ENCODE measurements at places on chromosomes 4 and X.

- no peak for DNase-seq
Measured at GRCh38 chr4:7261087-7261486, 68.7 kb downstream of the SORCS2 start.

GRCh38 chr4:181148470-181148869 is 1094.7 kb upstream of the TENM3 start:
- DNase-seq, result no peak

GRCh38 chr4:63729519-63729918 is 679.7 kb downstream of the TECRL start:
- DNase-seq, result no peak

GRCh38 chr4:8856835-8857621 is 14.6 kb downstream of the HMX1 start:
- DNase-seq, result no peak

DNA sequence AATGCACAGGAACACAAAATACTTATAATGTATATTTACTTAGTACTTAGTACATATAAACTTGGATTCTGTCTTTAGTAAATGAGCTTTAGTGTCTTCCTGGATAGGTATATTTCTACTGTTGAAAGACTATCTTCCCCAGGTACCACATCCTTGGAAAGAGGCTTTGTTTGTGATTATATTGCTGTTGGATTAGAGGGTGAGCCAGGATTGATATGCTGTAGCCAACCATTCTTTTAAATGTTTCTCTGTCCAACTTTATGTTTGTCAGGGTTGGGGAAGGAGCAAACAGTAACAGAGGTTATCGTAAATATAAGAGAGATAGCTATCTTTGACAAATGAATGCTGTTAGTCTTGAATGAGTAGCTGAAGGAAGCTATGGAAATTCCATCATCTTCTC is 213.2 kb downstream of the SPRY1 start:
- DNase-seq, result no peak

- no peak for DNase-seq
Measured at GRCh38 chrX:20414762-20415445, 148.2 kb upstream of the RPS6KA3 start.

DNA sequence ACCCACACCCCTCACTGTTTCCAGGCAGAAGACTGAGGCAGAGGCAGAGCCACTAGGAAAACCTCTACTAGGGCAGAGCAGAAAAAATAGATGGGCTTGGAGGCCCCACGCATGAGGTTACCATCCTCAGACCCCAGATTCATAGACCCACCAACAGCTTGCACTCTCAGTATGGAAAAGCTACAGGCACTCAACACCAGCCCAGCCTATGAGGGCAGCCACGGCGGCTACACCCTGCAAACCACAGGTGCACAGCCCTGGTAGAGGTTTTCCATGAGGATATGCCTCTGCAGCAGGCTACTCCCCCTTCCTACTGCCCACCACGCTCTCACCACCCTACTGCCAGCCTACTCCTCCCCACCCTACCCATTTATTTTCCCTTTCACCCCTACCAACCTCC is 235.1 kb downstream of the CWH43 start:
- DNase-seq, result no peak

DNA sequence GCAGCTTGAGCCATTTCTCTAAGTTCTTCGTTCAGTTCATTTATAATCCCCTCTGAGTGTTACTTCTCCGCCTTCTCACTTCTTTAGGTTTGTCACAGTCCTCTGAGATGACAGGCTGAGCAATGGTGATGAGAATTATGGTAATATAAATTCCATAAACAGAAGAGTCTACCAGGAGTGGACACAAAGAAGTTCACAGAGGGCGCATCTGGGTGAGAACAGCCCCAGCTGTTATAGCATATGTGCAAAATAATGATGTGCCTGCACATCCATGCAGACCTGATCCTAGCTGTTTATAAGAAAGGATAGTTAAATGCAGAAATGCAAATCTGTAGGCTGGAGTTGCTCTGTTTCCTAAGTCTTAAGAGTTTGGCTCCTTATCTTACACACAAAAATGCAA is 377.5 kb downstream of the KCNIP4 start:
- no peak for DNase-seq

- no peak for DNase-seq
Measured at GRCh38 chr4:114393295-114394038, 205.1 kb upstream of the UGT8 start.

DNA sequence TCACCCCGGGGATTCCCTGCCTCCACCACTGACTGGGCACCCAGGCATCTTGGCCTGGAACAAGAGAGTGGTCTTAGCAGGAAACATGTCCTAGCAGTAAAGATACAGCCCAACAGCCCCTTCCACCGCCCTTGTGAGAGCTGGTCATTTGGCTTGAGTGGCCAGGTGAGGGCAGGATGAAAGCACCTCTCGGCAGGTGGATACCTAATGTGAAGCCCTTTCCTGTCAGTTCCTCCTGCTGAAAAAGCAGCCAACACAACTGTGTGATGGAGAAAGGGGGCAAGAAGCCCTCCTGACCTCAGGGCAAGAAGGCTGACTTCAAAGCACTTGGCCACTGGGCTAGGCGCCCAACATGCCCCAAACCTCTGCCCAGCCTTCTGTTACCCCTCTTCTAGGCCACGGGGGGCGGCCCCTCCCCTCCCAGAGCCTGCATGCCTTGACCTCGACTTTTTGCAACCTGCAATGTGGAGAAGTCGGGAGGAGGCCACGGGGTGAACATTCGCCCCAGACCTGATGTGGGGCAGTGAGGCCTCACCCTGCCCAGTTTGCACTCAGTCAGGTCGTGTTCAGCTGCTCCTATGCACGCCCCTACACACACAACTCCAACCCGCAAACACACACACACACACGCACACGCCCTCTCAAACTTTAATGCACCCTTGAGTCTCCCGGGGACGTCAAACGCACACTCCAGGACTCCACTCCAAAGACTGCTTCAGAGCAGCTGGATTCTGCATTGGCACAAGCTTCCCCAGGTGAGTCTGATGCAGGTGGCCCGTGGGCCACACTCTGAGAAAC is 1.1 kb downstream of the LGI2 start:
- DNase-seq, result no peak

DNA sequence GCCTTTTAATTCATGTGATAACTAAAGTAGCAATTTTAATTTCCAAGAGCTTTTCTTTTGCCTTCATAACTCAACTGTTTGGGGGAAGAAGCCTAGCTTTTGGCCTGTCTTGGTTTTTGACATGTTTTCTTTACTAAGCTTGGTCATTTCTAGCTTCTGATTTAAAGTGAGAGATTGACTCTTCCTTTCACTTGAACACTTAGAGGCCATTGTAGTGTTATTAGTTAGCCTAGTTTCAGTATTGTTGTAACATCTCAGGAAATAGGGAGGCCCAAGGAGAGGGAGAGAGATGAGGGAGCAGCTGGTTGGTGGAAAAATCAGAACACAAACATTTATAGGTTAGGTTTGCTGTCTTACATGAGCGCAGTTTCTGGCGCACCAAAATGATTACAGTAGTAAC is 44.8 kb downstream of the DCLK2 start:
- no peak for DNase-seq

DNA sequence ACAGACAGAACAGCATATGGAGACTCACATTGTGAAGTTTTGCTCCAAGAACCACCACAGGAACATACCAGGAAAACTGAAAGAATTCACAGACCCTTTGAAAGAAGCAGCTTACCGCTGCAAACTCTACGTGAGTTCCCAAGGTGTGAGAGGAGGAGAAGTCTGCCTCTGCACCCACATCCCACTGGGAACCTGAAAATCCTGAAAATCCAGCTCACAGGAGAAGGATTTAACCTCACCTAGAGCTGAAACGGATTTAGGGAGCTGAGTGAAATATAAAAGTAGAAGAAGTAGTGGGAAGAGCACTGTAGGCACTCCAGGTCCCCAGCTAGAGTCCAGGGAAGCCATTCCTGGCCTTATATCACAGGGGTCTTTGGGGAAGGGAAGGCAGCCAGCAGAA is 80.0 kb downstream of the FHIP1A start:
- DNase-seq, result no peak

DNA sequence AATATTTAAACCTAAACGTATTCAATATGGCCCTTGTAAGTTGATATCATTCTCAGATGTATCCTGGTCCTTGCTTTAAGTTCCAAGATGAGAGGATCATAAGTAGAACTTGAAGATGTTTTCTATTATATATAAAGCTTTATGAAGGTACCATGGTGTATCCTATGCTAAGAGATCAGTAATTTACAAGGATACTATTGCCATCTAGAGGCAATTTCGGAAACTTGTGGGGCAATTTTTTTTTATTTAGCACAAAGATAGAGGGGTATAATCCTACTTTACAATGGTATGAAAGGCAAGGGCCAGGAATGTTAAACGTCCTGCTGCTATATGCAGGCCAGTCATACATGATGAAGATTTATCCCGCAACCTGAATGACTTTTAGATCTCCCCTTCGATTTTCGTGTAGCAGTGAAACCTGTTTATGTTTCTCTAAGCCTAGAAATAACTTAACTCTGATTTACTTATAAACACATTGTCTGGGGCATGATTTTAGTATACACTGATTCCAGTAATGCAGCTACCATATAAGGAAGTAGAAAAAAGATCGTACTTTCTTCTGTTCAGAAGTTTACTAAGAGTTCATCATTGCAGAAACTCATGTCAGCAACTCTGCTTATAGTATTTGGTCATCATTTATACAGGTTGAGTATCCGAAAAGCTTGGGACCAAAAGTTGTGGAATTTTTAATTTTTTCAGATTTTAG is 2.6 kb downstream of the SLC25A31 start:
- DNase-seq, result no peak

DNA sequence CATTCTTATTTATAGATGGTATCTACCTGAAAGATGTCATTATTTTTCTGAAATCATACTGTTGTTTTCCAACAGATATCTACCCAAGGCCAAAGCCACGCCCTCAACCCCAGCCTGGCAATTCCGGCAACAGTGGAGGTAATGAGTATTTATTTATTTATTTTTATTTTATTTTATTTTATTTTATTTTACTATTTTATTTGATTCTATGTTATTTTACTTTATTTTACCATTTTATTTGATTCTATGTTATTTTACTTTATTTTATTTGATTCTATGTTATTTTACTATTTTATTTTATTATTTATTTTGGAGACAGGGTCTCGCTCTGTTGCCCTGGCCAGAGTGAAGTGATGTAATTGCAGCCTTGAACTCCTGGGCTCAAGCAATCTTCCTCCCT is 37.7 kb downstream of the XG start:
- DNase-seq, result no peak

GRCh38 chr4:8867624-8868320 is 3.9 kb downstream of the HMX1 start:
- no peak for DNase-seq

- DNase-seq, result no peak
Measured at GRCh38 chr4:90841676-90842075, 714.5 kb downstream of the CCSER1 start.

GRCh38 chr4:26985873-26986272 is 125.2 kb downstream of the STIM2 start:
- DNase-seq, result peak; percentile 60

- no peak for DNase-seq
Measured at GRCh38 chrX:44035571-44035970, 62.4 kb upstream of the NDP start.

GRCh38 chr4:165699055-165699454 is 174.0 kb upstream of the TLL1 start:
- DNase-seq, result no peak

DNA sequence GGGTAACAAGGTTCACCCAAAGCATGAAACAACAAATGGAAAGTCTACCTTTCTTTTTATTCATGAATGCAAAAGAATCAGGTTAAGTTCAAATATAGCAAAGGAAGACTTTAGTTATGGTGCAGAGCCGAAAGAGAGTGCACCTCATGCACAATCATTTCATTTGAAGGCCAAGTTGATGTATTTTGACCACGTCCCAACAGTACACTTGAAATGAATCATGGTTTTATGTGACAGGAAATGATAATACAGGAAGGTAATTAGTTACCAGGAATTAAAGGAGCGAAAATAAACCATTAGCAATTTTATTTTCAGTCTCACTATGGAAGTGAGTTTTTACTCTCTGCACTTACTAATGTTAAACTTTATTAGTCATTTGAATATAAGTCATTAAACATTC is 281.2 kb upstream of the DIAPH2 start:
- no peak for DNase-seq

GRCh38 chrX:11080741-11081305 is 30.3 kb upstream of the HCCS start:
- DNase-seq, result no peak
